GM12864 (cell line): ENCODE measurements at places on chromosomes 13 and 19.

- no peak for DNase-seq
These were observed 3.9 kb upstream of the GSK3A start for GRCh38 chr19:42246143-42246921.

DNA sequence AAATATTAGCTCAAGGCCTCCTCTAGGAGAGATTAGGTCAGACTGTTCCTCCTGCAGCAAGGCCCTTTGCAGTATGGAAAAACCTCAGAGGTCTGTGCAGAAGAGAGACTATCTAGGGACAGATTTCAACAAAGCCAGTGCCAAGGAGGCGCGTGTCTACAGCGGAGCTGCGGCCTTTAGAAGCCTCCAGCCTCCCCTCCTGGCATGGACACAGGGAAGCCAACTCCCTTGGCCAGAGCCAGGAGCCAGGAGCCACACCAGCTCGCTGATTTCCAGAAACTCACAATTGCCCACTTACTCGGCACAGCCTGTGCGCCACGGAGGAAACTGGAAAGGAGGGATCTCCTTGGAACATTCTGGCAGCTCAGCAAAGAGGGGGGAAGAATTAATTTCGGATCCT, 63.4 kb downstream of the INSR start:
- no peak for DNase-seq

- DNase-seq: no peak
These were observed 5.7 kb downstream of the REX1BD start for GRCh38 chr19:18594096-18594823.

- no peak for DNase-seq
These were observed 15.4 kb upstream of the IRGC start for GRCh38 chr19:43700395-43701000.

DNA sequence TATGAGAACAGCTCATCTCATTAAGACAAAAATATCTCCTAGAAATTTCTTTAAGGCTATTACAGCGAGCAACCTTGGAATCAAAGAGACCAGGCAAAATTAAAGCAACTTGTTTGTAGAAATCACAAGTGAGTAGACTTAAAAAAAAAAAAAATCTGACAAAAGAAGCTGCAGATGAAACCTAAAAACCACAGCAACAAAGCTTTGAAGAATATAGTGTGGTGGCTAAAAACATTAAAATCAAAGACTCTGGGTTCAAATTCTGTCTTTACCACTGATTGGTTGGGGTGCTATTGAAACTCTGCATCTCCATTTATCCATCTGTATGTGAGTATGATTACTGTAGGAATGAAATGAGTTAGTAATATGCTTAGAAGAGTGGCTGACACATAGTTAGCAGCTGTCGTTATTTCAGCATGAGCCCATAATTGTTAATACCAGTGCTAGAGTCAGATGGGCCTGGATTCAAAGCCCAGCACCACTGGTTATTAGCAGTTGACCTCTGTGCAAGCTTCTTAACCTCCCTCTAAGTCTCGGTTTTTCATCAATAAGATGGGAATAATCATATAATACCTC, 157.6 kb downstream of the FOXO1 start:
- DNase-seq: no peak

DNA sequence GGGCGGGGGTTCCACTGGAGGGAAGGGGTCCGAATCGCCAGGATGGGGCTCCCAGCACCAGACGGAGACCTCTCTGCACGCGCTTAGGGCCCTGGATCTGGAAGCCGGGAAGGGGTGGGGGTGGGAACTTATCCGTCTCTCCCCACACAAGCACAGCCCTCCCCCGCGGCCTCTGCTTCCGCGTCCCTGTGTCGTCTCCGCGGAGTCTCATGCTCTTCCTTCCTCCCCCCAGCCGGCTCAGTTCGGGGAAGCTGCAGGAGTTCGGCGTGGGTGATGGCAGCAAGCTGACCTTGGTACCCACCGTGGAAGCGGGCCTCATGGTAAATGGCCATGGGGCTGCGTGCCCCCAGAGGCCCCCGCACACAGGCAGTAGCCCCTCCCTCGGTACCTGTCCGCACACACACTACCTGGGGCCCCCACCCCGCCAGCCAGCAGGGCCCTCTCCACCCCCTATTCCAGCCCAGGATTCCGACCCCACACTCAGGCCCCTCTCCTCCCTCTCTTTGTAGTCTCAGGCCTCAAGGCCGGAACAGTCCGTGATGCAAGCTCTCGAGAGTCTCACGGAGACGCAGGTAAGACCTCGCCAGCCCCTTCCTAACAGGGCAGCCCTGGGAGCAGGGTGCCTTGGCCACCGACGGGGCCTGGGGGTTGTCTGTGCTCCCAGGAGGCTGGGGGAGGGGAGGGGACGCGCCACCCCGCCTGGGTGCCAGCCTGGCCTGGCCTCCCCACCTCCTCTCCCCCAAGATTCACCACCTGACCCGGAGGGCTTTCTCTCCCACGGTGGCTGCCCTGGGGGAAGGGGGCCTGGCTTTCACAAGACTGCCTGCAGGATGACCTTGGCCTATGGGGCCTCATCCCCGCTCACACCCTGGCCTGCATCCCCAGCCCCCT, 3.2 kb downstream of the MIDN start:
- no peak for DNase-seq

DNA sequence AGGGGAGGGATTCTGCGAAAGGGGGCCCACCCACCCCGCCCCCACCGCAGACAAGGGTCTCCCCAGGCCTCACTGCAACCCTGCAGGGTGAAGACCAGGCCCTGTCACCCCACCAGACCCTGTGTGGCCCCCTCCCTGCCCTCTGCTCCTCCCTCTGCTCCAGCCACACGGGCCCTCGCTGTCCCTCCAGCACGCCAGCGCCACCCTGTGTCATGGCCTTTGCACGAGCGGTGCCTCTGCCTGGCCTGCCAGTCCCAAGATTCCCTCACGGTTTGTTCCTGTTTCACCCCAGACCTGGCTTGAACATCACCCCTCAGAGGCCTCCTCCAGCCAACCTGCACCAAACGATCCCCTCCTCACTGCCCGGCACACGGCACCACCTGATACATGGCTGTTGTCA, 27.3 kb downstream of the PIP5K1C start:
- DNase-seq: no peak

GRCh38 chr19:44820648-44821609, 12.0 kb downstream of the BCAM start:
- no peak for DNase-seq

- no peak for DNase-seq
These were observed 11.8 kb downstream of the NLRP11 start for GRCh38 chr19:55820037-55820436.

DNA sequence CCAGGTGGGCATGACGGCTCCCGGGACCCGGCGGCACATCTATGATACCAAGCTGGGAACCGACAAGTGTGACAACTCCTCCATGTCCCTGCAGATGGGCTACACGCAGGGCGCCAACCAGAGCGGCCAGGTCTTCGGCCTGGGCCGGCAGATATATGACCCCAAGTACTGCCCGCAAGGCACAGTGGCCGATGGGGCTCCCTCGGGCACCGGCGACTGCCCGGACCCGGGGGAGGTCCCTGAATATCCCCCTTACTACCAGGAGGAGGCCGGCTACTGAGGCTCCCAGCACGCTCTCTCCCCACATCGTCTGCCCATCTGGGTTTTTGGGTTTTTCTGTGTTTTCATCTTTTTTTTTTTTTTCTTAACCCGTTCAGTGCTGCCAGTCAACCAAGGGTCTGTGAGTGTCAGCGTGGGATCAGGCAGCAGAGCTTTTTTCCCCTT, 2.3 kb upstream of the ABCA7 start:
- DNase-seq: no peak

DNA sequence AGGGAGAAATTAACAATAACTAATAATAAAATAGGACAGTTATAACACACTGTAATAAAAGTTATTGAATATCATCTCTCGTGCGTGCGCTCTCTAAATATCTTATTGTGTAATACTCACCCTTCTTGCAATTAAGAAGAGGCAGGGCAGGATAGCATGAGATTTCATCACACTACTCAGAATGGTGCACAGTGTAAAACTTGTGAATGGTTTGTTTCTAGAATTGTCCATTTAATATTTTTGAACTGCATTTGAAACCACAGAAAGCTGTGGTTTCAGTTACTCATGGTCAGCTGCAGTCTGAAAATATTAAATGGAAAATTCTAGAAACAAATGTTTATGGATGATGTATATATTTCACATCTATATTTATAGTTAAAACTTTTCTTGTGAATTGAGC, 161.1 kb downstream of the DCT start:
- no peak for DNase-seq

DNA sequence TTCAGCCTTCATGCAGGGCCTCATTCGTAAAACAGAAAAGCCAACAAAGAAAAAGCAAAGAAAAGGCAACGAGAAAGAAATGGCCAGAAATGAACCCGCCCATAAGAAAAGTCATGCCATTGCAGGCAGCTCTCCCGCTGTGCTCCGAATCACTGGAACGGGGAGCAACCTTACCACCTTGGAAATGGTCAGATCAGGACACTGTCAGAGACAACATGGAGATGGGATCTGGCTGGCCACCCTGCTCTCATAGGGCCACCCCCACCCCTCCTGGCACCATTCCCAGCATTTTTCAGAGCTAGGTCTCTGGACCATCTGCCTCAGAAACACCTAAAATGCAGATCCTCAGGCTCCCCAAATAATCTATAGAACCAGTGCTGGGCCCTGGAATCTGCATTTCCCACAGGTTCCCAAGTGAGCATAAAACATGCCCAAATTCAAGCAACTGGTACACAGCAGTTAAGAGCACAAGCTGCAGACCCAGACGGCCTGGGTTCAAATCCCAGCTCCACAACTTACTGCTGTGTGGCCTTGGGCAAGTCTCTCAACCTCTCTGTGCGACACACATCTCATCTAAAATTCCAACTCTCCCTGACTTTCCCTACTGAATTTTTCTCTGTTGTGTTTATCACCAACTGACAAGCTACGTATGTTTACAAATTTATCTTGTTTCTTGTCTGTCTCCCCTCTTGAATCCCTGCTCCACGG, 151.6 kb downstream of the IER2 start:
- DNase-seq: no peak

- no peak for DNase-seq
These were observed 4.3 kb downstream of the KLF2 start for GRCh38 chr19:16328824-16329482.

DNA sequence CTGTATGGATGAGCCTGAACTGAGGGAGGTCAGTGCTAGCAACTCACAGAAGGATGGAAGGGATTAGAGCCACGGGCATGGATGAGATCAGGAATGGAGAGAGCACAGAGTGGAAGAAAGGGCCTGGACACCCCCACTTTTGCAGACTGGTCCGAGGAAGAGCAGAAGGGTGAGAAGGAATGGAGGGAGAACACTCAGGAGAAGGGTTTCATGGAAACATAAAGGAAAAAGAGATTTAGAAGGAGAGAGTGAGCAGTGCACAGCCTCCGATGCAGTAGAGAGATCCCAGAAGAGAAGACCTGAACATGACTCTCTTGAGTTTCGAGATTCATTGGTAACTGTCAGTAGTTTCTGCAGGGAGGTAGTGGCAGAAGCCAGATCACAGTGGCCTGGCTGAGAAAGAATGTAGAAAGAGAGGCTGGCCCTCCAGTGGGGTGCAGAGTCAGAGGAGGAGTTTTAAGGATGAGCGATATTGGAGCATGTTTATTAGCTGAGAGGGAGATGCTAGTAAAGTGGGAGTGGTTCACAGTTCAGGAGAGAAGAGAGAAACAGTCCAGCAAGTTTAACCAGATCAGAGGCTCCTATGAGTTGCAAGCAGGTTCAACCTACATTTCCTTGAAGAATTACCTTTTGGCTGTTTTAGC, 108.9 kb downstream of the ZAR1L start:
- no peak for DNase-seq

DNA sequence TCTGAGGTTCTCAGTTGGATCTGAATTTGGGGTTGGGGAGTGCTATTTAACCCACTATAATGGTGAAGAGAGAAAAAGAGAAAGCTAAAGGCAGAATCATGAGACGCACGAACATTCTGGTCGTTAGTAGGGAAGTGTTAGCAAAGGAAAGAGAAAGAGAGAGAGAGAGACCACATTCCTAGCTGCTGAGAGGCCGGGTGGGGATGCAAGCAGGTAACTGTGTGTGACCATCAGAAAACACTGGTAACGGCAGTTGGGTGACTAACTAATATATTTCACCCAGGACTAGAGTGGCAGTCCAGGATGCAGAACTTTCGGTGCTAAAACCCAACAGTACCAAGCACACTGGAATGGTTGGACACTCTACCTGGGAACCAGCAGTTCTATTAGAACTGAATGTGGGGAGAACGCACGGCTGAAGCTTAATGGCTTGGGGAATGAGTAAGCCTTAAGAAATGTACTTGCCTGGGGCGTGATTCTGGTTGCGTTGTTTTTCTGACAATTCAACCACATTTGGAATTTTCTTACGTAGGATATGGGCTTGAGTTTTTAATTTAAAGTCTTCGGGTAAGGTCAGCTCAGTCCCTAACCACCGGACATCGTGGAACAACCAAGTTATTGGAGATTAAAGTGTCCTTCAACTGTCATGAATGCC, 130.2 kb downstream of the DNAJC15 start:
- DNase-seq: no peak

DNA sequence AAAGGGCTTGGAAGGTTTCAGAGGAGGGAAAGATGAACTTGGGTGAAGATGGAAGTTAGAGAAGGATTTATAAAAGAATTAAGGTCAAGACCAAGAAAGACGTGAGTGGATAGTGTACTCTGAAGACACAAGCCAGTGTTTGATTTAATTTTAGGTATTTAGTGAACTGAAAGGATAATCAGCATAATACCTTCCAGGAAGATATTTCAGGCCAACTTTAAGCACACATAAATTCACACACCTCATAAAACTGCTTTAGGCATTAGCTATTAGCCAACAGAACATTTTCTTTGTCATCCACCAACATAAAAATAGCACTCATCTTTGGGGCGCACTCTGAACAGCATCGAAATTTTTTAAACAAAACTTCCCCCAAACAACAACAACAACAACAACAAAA, 71.7 kb upstream of the CSNK1A1L start:
- no peak for DNase-seq

DNA sequence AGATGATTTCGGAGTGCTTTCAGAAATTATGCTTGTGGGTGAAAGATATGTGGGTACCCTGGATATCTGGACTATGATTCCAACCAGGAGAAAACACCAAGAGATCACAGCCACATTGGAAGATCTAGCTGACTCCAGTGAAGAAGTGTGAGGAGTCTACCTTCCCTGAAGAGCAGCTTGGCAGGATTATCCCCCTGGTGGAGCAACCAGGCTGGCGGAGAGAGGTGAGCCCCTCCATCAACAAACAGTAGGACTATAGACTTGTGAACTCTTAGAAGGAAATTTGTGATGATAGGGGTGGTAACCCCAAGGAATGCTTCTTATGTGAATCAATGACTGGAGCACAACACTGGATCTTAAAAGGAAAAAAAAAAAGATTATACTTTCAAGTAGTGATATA, 47.8 kb upstream of the DIAPH3 start:
- DNase-seq: no peak

GRCh38 chr13:23654111-23655110, 84.2 kb downstream of the TNFRSF19 start:
- no peak for DNase-seq

GRCh38 chr13:35979361-35979951, 151.7 kb downstream of the DCLK1 start:
- no peak for DNase-seq
